ENCODE measurements at places on chromosomes 7 and 10. TPM values are rescaled to one million over a fixed set of nuclear protein-coding genes. Genes with fewer than 3 reads are reported as not detected.
A peak's percentile ranks its signal among the peaks of the same experiment; 100 is the strongest.

GRCh38 chr7:126993626-126994213 lies 259.0 kb downstream of the GRM8 start:
- H3K36me3 ChIP-seq = no peaks in the 10 kb centered on the region
- DNase-seq = no peak
- no peak overlapping the region for H3K27ac ChIP-seq
- H3K4me1 ChIP-seq = no peaks in the 10 kb centered on the region
- H3K27me3 ChIP-seq = no peaks in the 10 kb centered on the region

GRCh38 chr10:33196710-33197491 lies 137.6 kb downstream of the NRP1 start:
- peak overlapping the region; percentile 19 for H3K27ac ChIP-seq
- H3K36me3 ChIP-seq = no peaks in the 10 kb centered on the region
- no peak overlapping the region for H3K4me3 ChIP-seq
- H3K27me3 ChIP-seq = no peaks in the 10 kb centered on the region

GRCh38 chr10:31759124-31759798 lies 169.4 kb downstream of the ARHGAP12 start:
- H3K27ac ChIP-seq = peak overlapping the region; percentile 96
- H3K4me1 ChIP-seq = peaks cover 37% of the 10 kb centered on the region
- H3K36me3 ChIP-seq = no peaks in the 10 kb centered on the region
- peak; percentile 65 for DNase-seq
- no peaks in the 10 kb centered on the region for H3K27me3 ChIP-seq
- H3K4me3 ChIP-seq = peak overlapping the region; percentile 91

- no peaks in the 10 kb centered on the region for H3K27me3 ChIP-seq
- no peak overlapping the region for H3K27ac ChIP-seq
- DNase-seq = no peak
- no peaks in the 10 kb centered on the region for H3K36me3 ChIP-seq
Measured at GRCh38 chr10:63770523-63770922, 249.3 kb downstream of the REEP3 start.

DNA sequence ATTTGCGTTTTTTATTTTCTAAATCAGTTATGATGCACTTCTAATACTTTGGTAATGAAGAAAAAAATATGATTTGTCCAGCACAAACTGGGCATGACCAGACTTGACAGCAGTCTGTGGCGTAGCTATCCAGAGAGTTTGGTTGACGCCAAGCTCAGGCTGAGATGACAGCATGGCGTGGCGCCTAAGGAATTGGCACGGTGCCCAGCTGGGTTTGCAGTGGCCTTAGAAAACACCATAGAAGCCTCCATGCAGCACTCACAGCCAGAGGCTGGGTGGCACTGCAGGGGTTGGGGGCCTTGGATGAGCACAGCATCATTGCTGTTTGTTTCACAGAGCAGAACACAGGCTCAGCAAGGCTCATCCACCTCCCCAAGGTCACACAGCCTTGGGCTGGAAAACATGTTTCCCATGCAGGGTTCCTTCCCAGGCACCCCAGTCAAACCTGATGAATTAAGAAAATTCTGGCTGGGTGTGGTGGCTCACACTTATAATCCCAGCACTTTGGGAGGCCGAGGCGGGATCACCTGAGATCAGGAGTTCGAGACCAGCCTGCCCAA lies 88.9 kb downstream of the GTF2IRD1 start:
- H3K36me3 ChIP-seq = peaks cover 12% of the 10 kb centered on the region
- DNase-seq = no peak
- no peak overlapping the region for H3K4me3 ChIP-seq
- H3K4me1 ChIP-seq = no peaks in the 10 kb centered on the region
- H3K27me3 ChIP-seq = no peaks in the 10 kb centered on the region

DNA sequence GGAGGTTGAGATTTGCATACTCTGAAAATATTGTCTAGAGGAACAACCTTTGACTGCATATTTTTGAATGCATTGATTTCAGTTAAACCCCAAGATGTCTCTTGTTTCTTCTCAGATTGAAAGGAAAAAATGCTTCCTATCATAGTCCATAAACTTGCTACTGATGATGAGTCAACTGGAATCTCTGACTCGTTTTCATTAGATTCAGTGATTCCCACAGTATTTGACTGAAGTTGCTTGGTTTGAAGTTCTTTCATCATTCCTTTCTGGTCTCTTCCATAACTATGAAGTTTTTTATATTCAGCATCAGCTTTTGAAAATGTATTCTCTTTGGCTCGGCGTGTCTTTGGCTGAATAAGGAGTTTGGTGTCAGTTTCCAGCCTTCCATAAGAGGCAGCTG lies 10.7 kb downstream of the PEX1 start:
- DNase-seq = no peak
- no peaks in the 10 kb centered on the region for H3K4me1 ChIP-seq
- no peak overlapping the region for H3K27ac ChIP-seq
- no peaks in the 10 kb centered on the region for H3K27me3 ChIP-seq
- H3K4me3 ChIP-seq = no peak overlapping the region

GRCh38 chr10:72170263-72170662 lies 45.5 kb upstream of the ANAPC16 start:
- no peaks in the 10 kb centered on the region for H3K27me3 ChIP-seq
- H3K27ac ChIP-seq = peak overlapping the region; percentile 49
- H3K4me1 ChIP-seq = peaks cover 33% of the 10 kb centered on the region

DNA sequence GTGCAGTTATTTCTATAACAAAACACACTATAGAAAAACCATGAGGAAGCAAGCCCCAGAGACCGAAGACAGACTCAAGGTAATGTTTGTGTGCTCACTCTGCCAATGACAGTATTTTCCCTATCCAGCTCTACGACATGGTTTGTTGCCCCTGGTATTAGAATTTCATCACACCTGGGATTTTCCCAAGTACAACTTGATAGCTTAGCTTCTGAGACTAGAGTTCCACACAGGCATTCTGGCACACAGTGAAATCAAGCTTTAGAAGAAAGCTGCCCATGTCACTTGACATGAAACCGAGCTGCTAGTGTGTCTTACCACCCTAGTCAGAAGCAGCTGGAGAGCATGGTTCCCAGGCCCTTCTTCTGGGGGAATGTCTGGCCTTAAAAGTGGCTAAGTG lies 44.1 kb upstream of the AKR1E2 start:
- no peak overlapping the region for H3K4me3 ChIP-seq
- H3K27ac ChIP-seq = no peak overlapping the region
- H3K4me1 ChIP-seq = peaks cover 24% of the 10 kb centered on the region
- peak; percentile 50 for DNase-seq
- no peaks in the 10 kb centered on the region for H3K27me3 ChIP-seq

DNA sequence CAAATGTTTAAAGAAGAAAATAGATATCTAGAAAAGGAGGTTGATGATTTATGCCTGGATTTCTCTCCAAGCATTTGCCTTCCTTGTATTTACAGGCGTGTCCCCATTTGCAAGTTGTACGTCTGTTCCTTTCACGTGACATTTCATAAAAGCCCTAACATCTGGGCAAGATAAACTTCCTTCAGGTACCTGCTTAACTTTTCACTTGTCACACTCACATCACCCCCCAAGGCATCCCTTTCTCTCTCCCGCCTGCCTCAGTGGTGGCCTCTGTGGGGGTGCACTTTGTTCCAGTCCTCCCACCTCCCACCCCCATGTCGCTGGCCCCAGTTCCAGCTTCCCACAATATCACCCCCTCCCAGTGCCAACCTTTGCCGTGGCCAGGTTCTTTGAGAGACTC lies 6.7 kb downstream of the TWIST1 start:
- no peak for DNase-seq
- H3K4me3 ChIP-seq = no peak overlapping the region
- peaks cover 16% of the 10 kb centered on the region for H3K4me1 ChIP-seq
- H3K27me3 ChIP-seq = peaks cover 55% of the 10 kb centered on the region
- no peaks in the 10 kb centered on the region for H3K36me3 ChIP-seq
- no peak overlapping the region for H3K27ac ChIP-seq

DNA sequence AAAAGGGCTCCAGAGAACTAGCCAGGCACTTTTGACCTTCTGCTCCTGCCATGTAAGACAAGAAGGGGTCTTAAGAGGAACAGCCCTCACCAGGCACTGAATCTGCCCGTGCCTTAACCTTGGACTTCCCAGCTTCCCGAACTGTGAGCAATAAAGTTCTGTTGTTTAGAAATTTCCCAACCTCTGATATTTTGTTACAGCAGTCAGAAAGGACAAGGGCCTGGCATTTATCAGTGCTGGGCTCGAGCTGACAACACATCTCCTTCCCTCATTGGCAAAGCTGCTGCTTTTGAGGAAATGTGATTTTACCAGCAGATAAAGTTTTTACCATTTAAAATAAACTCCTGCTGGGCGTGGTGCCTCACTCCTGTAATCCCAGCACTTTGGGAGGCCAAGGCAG lies 103.5 kb downstream of the GPR26 start:
- no peaks in the 10 kb centered on the region for H3K4me1 ChIP-seq
- H3K27me3 ChIP-seq = no peaks in the 10 kb centered on the region
- DNase-seq = no peak
- H3K27ac ChIP-seq = no peak overlapping the region
- H3K4me3 ChIP-seq = no peak overlapping the region
- H3K36me3 ChIP-seq = no peaks in the 10 kb centered on the region

DNA sequence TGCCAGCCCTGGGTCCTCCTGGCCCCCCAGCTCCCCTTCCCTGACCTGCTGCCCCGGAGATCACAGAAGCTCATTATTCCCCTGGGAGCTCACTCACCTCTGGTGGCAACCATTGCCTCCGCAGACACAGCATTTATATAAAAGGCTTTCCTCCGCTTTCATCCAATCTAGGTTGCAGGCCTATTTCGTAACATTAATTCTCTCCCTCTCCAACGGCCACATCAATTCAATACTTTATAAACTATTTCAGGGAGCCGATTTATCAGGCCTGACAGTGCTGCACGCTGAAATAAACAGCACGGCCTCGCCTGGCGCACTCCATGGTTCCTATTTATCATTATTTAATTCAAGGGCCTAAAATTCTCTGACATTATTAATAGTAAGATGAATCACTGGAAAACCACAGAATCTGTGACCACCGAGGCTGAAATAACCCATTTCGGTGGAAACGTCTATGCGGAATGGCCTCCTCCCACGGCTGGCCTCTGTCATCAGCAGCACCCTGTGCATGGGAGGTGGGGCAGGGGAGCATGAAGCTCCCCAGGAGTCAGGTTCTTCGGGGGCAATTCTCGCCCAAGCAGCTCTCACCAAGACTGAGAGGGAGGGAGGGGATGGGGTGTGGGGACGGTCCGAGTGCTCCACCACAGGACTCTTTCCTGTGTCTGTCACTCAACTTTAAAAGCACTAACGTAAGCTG lies 249.3 kb upstream of the PFKP start:
- no peaks in the 10 kb centered on the region for H3K4me1 ChIP-seq
- no peak overlapping the region for H3K27ac ChIP-seq
- no peaks in the 10 kb centered on the region for H3K27me3 ChIP-seq
- H3K36me3 ChIP-seq = no peaks in the 10 kb centered on the region
- DNase-seq = no peak

- no peak overlapping the region for H3K4me3 ChIP-seq
- DNase-seq = no peak
- H3K27me3 ChIP-seq = no peaks in the 10 kb centered on the region
Measured at GRCh38 chr10:54914049-54914448, 113.0 kb upstream of the PCDH15 start.

GRCh38 chr10:86888585-86889381 lies 68.6 kb downstream of the MMRN2 start:
- H3K36me3 ChIP-seq = peaks cover 8% of the 10 kb centered on the region
- H3K27ac ChIP-seq = no peak overlapping the region
- H3K4me3 ChIP-seq = no peak overlapping the region
- H3K27me3 ChIP-seq = no peaks in the 10 kb centered on the region

GRCh38 chr10:117454502-117454901 lies 79.3 kb upstream of the PDZD8 start:
- H3K27ac ChIP-seq = no peak overlapping the region
- peaks cover 14% of the 10 kb centered on the region for H3K4me1 ChIP-seq
- no peaks in the 10 kb centered on the region for H3K27me3 ChIP-seq
- no peak for DNase-seq
- H3K4me3 ChIP-seq = no peak overlapping the region

DNA sequence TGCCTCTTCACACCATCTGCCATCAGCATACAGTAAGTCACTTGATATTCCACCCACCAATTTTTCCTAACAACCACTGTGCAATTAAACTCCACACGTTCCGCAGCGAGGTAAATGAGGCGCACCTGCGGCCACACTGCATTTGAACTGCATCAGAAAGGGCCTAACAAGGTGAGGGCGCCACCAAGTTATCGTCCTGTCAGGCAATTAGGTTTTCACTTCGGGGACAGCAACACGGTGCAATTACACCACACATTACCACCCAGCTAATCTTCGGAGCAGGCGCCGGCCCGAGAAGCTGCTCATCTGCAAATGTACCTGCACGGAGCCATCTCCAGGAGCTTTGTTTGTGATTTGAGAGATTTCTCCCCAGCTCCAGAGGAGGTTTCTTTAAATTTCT lies 84.4 kb downstream of the EBF3 start:
- no peak for DNase-seq
- no peak overlapping the region for H3K27ac ChIP-seq
- H3K27me3 ChIP-seq = no peaks in the 10 kb centered on the region
- H3K4me1 ChIP-seq = no peaks in the 10 kb centered on the region
- H3K4me3 ChIP-seq = no peak overlapping the region

- DNase-seq = no peak
- no peaks in the 10 kb centered on the region for H3K36me3 ChIP-seq
- peaks cover 3% of the 10 kb centered on the region for H3K27me3 ChIP-seq
- H3K4me3 ChIP-seq = no peak overlapping the region
Measured at GRCh38 chr7:69245646-69246045, 352.6 kb upstream of the AUTS2 start.

DNA sequence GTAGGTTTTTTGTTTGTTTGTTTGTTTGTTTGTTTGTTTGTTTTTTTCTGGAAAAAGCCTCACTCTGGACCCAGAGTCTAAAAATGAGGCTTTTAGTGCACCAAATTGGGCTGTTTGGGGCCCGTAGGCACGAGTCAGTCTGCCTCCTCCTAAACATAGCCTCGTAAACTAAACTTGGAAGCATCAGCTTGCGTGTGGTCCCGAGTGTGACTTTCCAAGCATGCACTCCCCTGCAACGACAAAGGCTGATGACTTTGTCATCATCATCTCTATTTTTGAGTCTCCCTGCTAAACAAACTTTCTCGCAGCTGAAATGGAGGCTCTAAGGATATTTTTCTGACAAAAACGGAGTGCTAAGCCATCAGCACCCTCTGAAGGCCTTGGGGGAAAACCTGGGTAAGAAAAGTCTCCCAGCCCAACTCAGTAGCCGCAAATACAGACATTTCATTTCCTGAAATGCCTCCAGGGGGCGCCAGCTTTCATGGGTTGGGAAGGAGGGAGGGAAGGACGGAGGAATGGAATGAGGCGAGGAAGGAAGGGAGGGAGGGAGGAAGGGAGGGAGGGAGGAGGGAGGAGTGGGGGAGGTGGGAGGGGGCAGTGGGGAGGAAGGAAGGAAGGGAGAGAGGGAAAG lies 245.9 kb downstream of the KCNMA1 start:
- no peak overlapping the region for H3K27ac ChIP-seq
- H3K36me3 ChIP-seq = no peaks in the 10 kb centered on the region
- no peaks in the 10 kb centered on the region for H3K27me3 ChIP-seq
- DNase-seq = peak; percentile 79

The SMO gene
- 10.5 TPM for total RNA-seq

The ZNF503 gene
- total RNA-seq = 17.1 TPM

The CPSF4 gene
- 32.9 TPM for total RNA-seq

The H2BK1 gene
- total RNA-seq = not detected

The SFRP5 gene
- total RNA-seq = 0.40 TPM

Data from thyroid gland (tissue), 4 donors.